ENCODE measurements at places on chromosomes 2 and 18.
A peak's percentile ranks its signal among the peaks of the same experiment; 100 is the strongest.

- no peak for DNase-seq
Observed at GRCh38 chr18:76857476-76857875, 35.1 kb downstream of the ZNF236 start.

- no peak for DNase-seq
Observed at GRCh38 chr2:234272069-234272850, 221.8 kb downstream of the SPP2 start.

DNA sequence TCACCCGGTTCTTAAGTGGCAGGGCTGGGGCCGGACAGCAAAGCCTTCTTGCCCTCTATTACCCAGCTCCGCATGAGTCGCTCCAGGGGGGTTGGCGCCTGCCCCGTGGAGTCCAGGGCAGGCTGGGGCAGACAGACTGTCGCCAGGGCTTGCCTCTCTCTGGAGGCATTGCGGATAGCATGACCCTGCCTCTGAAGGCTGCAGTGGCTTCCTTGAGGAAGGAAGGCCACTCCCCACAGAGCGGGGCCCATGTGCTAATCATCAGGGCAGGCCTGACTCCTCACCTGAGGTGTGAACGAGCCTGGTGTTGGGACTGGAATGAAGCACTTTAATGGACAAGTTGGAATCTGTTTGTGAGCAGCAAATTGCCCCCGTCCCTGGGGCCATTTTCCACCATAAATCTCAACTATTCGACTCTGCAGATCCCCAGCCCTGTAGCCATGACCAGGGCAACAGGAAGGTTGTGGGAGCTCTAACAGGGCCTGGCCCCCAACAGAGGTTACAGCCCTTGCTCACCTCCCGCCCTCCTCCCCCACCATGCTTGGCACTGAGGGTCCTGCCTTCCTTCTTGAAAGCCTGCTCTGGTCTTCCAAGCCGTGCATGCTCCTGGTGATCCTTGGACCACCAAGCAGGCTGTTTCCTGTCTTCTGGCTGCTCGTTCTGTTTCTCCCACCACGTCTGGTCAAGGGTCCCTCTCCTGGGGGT is 144.9 kb upstream of the HAAO start:
- no peak for DNase-seq

DNA sequence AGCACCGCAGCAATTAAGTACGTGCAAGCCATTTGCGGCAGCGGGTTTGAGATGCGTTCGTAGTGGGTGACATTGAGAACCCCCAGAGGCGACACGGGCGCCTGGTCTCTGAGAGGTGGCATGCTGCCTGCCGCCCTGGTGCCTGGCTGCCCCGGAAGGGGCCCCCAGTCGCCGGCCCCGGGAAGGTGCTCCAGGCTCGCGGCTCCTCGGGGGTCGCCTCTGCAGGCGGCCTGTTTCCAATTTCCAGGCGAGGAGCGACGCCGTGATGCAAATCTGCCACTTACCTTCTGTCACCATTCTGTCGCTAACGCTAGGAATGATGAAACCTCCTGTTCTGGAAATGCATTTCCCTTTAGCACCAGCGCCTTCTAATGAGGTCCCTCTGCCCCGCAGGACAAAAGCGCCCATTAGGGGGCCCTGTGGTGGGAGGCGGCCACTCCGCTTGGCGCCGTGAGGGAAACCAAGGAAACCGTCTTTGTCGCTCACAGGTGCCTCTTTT is 13.0 kb downstream of the KIF5C start:
- no peak for DNase-seq

DNA sequence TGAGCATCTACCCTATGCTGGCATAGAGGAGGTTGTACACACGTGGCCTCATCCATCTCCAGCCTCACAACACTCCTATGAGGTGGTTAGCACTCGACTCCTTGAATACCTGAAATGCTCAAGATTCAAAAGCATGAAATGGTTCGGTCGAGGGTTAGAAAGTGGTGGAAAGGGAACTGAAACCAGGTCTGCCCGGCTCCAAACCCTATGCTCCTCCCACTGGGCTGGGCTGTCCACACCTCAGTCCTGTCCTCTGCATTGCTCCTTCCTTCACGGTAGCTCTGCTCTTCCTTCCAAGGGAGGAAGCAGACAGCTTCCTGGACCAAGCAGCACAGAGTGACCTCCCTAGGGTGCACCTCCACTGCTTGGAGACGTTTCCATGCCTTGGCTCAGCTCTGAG is 565.2 kb upstream of the ID2 start:
- DNase-seq, result no peak

DNA sequence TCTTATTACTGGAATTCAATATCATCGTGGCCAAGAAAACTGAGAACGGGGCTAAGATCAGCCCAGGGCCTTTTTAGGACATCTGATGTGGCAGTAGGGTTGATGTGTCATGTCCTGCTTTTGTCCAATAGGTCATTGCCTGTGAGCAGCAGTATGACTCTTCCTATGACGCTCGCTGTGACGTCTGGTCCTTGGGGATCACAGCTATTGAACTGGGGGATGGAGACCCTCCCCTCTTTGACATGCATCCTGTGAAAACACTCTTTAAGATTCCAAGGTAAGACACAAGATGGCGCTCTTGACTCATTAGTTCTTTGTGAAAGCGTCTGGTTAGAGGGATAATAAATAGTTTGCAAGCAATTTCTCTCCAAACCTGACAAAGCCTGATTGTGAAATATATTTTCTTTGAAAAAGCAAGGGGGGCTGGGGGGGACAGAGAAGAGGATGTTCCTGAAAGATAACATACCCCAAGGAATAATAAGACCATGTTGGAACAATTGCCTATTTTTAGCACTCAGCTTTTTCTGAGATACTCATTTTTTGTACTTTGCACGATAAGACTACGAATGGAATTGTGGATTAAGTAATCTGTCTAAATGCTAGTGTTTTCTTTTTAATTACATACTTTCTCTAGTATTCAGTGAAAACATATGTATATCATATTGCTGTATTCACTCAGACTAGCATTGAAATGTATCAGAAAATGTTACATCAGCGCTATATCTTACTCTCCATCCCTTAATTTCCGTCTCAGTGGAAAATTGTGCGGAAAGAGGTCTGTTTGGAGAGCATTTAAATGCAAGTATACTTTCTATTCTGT is 58.1 kb downstream of the MYO3B start:
- peak; percentile 65 for DNase-seq

GRCh38 chr2:240687741-240688552 is 3.7 kb upstream of the AQP12A start:
- no peak for DNase-seq

DNA sequence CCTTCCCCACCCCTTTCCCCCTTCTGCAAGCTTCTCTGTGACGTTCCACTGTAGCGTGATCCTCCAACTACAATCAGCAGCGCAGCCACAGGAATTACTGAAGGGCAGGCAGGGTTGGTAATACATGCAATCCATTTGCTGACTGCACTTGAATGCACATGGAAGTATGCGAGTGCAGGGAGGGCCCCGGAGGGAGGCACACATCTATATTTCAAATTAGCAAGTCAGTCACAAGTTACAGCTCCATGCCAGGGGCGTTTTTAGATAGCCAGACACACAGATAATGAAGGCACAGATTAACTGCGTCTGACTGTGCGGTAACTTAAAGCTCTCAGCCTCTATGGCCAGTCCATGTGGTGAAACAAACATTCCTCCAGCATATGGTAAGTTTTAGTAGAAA is 209.2 kb upstream of the GATA6 start:
- DNase-seq, result no peak

GRCh38 chr2:194556629-194557028 is 1100.4 kb upstream of the SLC39A10 start:
- DNase-seq, result no peak

- DNase-seq, result no peak
Observed at GRCh38 chr2:187207126-187207525, 240.9 kb downstream of the CALCRL start.

- DNase-seq, result no peak
Observed at GRCh38 chr2:151374436-151374835, 17.0 kb downstream of the TNFAIP6 start.

GRCh38 chr2:160352500-160352899 is 141.1 kb downstream of the RBMS1 start:
- DNase-seq, result no peak

GRCh38 chr2:128057334-128057733 is 29.5 kb upstream of the SAP130 start:
- DNase-seq, result no peak

DNA sequence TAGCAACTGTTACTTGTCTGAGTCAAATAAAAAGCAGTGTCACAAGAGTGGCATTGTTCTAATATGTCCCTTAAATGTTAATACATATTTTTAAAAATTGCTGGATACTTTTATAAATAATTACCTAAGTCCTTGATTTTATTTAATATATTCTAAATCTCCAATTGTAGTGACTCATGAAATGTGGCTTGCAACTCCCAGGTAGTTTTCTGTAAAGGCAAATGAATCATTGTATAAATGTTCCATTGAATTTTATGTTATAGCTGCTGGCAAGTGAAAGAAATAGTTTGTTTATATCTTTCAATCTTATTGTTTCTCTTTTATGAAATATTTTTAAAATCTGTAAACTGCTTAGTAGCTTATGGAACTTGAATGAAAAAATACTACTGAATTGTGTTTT is 32.7 kb upstream of the C1GALT1C1L start:
- no peak for DNase-seq

DNA sequence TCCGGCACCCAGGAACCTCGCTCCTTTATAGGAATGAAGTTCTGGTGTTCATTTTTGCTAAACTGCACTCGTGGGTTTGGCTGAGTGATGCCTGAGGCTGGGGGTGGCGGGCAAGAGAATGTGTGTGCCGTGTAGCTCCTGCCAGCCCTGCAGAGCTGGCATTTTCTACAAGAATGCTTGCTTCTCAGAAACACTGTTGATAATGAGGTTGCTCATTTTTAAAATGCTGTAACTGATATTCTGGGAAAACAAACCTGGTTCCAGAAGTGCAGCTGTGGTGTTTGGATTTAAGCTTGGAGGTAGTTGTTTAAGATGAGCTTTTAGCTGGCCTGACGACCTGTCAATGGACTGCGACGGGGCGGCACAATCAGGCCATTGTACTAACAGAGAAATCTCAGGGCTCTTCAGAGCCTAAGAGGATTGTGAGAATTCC is 511.9 kb upstream of the TNP1 start:
- no peak for DNase-seq

GRCh38 chr2:164984428-164984827 is 29.1 kb upstream of the SLC38A11 start:
- no peak for DNase-seq

DNA sequence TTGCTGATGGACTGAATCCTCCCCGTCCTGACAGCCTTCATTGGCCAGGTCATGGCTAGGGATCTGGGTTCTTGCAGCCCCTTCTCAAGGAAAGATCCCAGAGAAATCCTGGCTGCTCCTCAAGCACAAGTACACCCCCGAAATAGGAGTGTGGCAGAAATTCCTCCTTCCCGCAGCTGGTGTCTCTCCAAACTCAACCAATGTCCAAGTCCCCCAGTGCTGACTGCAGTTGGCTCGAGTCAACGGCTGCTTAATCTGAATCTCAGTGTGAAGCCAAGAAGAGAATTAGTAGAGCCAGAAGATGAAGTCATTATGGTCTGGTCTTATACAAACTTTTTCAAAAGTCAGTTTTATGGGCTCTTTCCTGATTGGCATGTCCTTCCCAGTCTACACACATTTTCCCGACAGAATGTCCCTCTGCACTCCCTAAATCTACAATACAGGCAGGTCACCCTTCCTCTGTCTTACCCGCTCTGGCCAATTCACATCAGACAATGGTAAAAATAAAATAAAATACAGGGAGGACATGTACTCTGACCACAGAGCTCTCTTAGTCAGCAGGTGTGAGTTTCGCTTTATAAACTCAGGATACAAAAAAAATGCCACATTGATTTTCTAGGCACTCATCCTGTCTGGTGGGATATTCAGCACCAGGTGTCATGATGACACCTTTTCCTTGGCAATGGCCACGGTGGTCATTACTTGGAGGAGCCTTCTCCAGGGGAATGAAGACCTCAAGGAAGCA is 76.9 kb upstream of the PAPOLG start:
- DNase-seq, result no peak

DNA sequence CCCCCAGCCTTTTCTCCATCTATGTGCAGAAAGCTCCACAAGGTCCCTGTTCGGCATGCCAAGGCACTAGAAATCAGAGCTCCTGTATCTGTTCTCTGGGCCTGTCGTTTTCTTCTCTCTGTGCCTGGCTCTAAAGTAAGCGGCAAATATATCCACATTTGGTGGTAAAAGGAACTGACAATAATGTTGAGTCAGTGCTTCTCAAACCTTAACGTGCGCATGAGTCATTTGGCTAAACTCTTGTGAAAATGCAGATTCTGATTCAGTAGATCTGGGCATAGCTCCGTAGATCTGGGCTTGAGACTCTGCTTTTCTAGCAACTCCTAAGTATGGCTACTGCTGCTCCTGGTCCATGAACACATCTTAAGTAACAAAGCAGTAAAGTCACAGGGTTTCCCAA is 16.5 kb upstream of the ACSL3 start:
- DNase-seq, result no peak

DNA sequence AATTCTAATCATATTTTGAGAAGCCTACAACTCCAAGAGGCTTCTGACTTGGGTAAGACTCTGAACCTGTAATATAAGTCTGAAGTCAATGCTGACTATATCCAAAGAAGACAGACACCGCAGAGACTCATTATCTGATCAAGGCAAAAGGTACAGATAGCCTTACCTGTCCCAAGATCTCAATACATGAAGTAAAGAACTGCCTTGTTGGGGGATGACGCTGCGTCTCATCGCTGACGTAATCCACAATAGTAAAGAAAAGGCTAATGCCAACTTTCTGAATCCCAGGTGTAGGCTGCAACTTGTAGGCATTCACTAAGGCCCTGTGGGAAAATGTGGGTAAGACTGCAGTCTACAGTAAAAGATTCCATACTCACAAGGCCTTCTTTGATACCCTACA is 62.1 kb downstream of the SIGLEC15 start:
- no peak for DNase-seq

DNA sequence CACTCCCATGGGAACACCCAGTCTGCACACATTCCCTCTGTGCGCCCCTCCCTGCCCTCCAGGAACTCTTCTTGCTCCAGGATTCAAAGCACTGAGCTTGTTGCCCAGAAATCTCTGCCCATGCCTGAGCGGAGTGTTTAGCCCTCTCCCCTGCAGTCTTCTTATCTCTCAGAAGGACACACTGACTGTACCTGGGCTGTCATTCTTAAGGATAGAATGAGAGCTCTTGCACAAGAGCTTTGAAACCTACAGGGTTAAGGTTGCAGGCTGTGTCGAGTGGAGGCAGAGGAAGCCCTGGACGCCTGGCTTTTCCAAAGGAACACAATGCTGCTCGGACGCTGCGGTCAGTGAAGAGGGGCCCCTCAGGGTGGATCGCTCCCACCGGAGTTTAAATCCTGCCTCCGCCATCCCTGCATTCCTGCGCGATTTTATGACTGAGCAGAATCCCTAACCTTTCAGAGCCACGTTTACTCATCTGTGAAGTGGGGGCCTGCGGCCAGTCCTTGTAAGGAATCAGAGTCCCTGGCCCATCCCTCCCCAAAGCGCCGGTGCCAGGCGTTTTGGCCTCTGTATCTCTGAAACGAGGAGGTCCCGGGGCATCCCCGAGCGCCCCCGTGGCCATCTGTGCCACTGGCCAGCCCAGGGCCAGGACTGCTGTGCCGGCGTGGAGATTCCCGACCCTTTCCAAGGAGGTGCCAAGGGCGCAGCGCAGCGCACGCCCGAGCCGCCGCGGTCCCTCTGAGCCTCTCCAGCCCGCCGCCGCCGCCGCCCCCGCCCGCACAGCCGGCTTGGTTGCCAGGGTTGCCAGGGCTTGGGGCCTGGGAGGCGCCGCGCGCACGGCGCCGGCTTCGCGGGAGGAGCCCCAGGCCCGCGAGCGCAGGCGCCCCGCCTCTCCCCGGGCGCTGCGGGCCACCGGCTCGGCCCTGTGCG is 58.9 kb downstream of the FAM168B start:
- peak; percentile 48 for DNase-seq

Data from neural crest cell (in vitro differentiated cells).